ENCODE measurements at places on chromosomes 13 and 19.

GRCh38 chr13:106601489-106601888 lies 33.6 kb upstream of the ARGLU1 start:
- DNase-seq: no peak

DNA sequence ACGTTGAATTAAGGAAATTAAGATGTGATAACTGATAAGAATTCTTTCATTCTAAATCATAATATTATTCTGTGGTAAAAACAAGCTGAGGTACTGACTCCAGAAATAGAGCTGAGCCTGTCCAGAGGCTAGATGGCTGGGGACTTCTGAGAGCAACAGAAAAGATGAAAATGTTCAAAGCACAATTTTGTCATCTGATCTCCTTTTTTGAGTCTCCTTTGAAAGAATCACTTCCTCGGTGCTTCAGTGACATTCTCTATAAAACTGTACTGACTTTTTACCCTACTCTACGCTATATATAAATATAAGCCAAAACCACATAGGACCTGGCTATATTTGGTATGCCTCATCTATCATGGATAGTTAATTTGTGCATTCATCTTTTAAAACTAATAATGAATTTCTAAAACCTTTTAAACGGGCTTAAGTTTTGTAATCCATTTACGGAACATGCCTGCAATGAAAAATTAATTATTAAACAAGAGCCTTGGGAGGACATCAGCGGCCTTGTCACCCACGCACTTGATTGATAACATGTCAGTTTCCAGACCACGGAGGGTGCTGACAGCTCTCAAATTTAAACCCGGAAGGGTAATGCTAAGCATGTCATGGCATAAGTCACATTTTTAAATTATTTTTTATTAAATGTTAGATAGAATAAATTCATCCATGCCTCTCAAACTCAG lies 235.5 kb downstream of the PCDH9 start:
- no peak for DNase-seq

GRCh38 chr13:61275251-61275650 lies 140.4 kb downstream of the PCDH20 start:
- DNase-seq: no peak

GRCh38 chr19:39329948-39330347 lies 5.9 kb downstream of the GMFG start:
- no peak for DNase-seq

GRCh38 chr13:98004107-98004506 lies 50.6 kb downstream of the IPO5 start:
- DNase-seq: no peak

- DNase-seq: no peak
Measured at GRCh38 chr19:33403221-33403972, 29.9 kb downstream of the CEBPG start.

GRCh38 chr13:93955904-93956303 lies 523.6 kb downstream of the DCT start:
- no peak for DNase-seq

GRCh38 chr13:75071395-75071794 lies 410.6 kb downstream of the TBC1D4 start:
- no peak for DNase-seq

GRCh38 chr13:59666504-59666903 lies 497.2 kb downstream of the DIAPH3 start:
- DNase-seq: no peak

GRCh38 chr13:37366044-37366770 lies 232.4 kb downstream of the POSTN start:
- DNase-seq: no peak

- DNase-seq: peak; percentile 54
Measured at GRCh38 chr13:20525601-20526544, at the start of gene CRYL1. TSS of gene CRYL1 (minus strand) at chr13:20525857. CDS start at chr13:20525794, 63 bp downstream.

- no peak for DNase-seq
Measured at GRCh38 chr13:98052412-98052811, 90.5 kb upstream of the FARP1 start.

GRCh38 chr19:48020686-48021085 lies 23.2 kb downstream of the CABP5 start:
- DNase-seq: no peak

DNA sequence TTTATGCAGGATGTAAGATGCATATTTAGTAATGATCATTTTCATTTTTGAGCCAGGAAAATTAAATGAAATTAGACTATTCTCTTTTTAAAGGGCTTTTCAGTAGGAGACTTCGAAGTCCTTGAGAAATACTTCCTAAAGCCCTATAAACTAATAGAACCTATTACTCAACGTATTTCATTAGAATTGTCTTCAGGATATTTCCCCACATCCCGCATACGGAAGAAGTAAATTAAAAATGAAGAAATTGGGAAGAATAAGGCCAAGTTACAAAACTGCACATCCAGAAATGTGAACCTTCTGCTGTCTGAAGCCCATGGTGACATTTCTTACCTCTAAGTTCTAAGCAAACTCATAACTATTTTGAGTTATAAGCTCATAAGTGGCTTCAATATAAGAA lies 66.5 kb downstream of the RXFP2 start:
- no peak for DNase-seq

- DNase-seq: peak; percentile 23
Measured at GRCh38 chr19:10936661-10937084, 8.1 kb downstream of the TIMM29 start.

- DNase-seq: no peak
Measured at GRCh38 chr19:22052644-22053013, 345 bp downstream of the ZNF257 start.

GRCh38 chr19:1768248-1768647 lies 14.9 kb downstream of the ONECUT3 start:
- DNase-seq: no peak

DNA sequence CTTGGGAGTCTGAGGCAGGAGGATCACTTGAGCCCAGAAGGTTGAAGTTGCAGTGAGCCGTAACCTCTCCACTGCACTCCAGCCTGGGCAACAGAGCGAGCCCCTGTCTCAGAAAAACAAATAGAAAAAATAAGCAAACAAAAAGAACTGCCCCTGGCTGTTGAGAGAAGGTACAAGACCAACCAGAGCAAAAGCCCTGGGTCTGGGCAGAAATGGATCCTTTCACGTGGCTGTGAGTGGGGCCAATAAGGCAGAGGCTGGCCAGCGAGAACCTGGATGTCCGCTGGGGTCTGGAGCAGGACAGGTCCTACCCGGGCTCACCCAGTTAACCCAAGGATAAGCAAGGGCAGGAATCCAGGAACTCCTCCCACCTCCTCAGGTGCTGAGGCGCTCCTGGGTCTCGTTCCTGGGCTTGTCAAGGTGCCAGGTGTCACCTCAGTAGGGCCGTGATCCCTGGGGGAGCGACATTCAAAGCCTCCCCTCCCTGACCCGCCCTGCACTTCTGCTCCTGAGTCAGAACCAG lies 4.7 kb upstream of the SLC5A5 start:
- no peak for DNase-seq

GRCh38 chr19:50818859-50819472 lies 4.6 kb downstream of the KLK1 start:
- no peak for DNase-seq

- DNase-seq: no peak
Measured at GRCh38 chr19:53546758-53547513, 9.0 kb downstream of the ZNF331 start.

GRCh38 chr13:104571161-104571892 lies 1505.1 kb upstream of the SLC10A2 start:
- no peak for DNase-seq

- no peak for DNase-seq
Measured at GRCh38 chr19:39223703-39224279, 19.7 kb upstream of the SYCN start.

DNA sequence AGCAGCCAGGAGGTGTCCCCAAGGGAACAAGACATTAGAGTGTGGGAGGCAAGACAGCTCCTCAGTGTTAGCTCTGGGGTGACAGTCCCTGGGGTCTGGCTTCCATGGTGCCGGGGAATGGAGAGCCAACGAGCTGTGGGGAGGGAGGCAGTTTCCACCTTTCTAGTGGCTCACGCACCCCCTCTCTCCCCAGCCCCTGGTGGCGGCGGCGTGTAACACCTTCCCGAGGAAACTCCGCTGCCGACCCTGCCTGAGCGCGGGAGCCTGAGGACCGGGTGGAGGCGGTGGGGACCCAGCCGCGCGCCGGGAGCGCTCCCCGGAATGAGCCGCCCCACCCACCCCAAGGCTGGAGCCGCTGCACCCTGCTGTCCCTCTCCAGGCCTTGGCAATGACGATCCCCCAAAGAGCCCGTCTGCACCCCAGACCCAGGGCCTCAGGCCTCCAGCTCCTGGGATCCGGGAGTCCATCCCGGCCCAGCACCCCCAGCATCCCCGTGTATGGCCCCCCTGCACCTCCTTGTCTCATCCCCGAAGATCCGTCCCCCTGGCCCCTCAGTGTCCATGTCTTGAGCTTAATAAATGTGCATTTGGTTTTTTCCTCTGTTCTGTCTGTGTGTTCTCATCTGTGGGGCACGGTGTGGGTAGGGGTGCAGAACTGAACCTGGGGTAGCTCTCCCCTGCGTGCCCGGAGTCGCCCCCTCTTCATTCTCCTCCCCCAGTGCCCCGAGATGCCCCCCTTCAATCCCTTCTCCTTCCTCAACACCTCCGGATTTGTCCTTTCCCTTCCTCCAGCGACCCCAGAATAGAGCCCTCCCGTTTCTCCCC lies 622 bp upstream of the FXYD5 start:
- peak; percentile 71 for DNase-seq

DNA sequence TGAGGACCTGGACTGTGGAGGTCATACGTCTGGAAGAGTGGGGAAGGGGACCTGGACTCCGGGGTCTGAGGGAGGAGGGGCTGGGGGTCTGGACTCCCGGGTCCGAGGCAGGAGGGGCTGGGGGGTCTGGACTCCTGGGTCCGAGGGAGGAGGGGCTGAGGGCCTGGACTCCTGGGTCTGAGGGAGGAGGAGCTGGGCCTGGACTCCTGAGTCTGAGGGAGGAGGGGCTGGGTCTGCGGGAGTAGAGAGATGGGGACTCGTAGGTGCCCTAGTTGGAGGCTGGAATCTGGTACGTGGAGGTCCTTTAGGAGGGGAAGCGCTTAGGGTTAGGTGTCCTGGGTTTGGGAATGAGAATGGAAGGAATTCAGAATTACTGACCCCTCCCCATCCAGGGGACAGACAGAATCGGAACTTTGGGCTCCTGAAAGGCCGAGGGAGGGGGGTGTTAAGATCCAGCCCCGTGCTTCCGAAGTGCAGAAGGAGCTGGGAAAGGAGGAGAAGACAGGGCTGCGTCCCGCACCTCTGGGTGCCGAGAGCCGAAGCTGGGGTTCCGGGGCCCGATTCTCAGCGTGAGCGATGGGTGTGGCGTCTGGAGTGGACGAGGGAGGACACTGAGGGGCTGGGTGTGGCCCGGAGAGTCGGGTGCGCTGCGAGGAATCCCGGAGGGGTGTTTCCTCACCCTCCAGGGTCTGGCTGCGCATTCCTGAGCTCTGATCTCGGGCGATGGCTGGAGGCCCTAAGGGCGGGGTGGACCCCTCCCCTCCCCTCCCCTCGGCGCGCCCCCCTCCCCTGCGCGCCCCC lies 608 bp downstream of the MYADM start:
- DNase-seq: no peak

GRCh38 chr13:49596221-49596620 lies 10.9 kb upstream of the RCBTB1 start:
- DNase-seq: no peak

DNA sequence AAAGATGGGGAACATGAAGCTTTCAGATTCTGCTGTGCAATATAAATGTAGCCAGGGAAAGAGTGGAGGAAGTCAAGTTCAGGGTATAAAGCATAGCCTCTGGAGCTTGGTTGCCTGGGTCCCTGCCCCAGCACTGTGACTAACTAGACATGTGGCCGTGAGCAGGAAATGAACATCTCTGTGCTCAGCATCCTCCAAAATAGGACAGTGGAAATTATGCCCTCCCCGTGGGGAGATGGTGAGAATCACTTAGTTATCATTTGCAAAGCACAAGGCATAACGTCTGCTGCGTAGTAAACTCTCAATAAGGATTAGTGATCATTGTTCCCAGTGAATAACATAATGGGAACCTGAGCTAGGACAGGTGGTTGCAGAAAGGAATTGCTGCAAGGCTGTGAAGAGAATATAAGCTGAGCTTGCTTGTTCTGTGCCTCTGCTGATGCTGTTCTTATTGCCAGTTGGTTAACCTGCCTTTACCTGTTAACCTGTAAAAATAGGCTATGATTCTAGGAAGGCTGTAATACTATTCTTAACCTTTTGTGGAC lies 441.0 kb downstream of the COG6 start:
- no peak for DNase-seq

DNA sequence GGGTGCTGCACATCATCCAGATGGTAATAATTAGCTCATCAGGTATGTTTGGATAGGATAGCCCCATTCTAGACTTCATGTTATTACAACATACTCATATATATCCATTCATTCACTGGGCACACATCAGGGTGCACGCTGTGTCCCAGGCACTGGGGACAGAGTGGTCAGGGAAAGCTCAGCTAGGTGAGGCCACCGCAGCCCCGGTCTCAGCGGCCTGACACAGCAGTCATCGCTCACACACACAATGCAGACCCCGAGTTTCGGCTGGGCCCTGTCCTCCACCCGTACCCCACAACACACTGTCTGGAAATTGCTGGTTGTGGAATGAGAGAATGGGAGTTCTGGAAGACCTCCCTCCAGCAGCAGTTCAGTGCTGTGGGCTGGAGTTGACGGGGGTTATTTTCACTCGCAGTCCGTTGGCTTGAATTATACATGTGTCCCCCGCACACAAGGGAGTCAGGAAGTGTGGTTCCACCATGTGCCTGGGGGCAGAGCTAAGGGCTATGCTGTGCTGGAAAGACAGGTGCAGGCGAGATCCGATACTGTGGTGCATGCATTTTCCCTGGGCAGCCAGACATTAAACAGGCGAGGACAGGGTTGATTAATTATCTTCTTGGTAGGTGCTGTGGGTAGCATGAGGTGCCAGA lies 257.6 kb downstream of the TEX29 start:
- DNase-seq: no peak

DNA sequence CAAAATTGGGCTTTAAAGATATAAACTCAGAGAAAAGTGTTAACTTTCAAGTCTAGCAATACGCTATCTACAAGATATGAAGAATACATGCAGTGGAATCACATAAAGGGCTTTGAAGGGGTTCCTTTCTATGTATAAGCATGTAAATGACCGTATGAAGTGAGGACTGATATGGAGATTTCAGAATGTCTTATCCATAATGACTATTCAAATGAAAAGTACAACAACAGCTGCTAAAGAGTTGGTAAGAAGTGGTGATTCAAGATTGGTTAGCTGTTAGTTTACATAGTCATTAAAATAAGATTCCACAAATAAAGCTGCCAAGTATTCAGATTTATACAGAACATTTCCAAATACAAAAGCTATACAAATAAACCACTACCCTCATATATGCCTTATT lies 153.4 kb upstream of the STARD13 start:
- no peak for DNase-seq

GRCh38 chr13:24328145-24328544 lies 18.8 kb downstream of the C1QTNF9 start:
- DNase-seq: no peak
